ENCODE measurements at places on chromosomes 7 and 10. TPM values are rescaled to one million over a fixed set of nuclear protein-coding genes. Genes with fewer than 3 reads are reported as not detected.

Gene FXYD4
- polyA plus RNA-seq = 0.65 TPM

- DNase-seq = peak; percentile 83
Observed at GRCh38 chr10:95792874-95793285, 36.9 kb downstream of the ENTPD1 start.

Gene TEX36
- not detected for polyA plus RNA-seq

Gene BMS1
- polyA plus RNA-seq = 6.7 TPM

DNA sequence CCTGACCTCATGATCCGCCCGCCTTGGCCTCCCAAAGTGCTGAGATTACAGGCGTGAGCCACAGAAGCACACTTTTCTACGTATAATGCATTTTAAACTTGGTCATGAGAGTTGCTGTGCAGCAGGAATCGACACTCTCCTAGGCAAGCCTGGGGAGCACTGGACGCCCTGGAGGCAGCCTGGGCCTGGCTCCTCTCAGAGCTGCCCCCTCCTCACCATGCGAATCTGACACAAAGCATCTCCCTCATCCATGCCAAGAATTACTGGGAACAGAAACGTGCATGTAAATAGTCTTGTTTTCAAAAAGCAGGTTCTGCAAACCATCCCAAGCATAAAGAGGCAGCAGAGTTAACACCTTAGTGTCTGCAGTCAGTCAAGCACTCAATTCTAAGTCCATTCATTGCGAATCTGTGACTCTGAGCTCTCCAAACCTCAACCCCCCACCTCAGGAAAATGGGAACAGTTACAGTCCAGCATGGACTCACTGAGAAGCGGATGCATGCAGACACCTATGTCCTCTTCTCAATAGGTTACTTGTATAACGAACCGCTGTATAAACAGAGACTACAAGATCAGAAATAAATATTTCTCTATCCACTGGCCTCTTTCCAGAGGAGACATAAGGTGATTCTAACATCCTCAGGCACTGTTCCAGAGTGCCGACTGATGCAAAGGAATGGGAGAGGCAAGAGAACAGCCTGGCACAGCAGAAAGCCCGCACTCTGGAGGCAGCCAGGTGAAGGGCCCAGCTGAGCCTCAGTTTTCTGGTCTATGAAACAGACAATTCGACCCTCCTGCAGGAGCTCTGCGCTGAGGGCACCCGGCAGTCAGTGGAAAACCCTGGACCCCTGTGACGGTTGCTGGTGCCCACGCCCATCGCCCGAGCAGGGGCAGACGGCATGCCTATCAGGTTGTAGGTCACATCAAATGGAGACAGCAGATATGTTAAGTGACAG, 68.9 kb downstream of the MAD1L1 start:
- DNase-seq = no peak

Gene TEX47
- polyA plus RNA-seq = not detected

GRCh38 chr10:116848032-116848943, 1.0 kb upstream of the ENO4 start:
- DNase-seq = no peak

GRCh38 chr7:101113836-101114235, 13.1 kb upstream of the SERPINE1 start:
- no peak for DNase-seq

- no peak for DNase-seq
Observed at GRCh38 chr10:68175949-68176348, 56.0 kb downstream of the ATOH7 start.

Gene PTN
- polyA plus RNA-seq = 4.2 TPM

Gene EBLN1
- polyA plus RNA-seq = not detected

Gene UROS
- polyA plus RNA-seq = 44.7 TPM

Gene NEUROD6
- polyA plus RNA-seq = not detected

- no peak for DNase-seq
Observed at GRCh38 chr10:48227213-48227612, 47.3 kb downstream of the FRMPD2 start.

GRCh38 chr7:30660331-30661255, 21.7 kb downstream of the CRHR2 start:
- no peak for DNase-seq

DNA sequence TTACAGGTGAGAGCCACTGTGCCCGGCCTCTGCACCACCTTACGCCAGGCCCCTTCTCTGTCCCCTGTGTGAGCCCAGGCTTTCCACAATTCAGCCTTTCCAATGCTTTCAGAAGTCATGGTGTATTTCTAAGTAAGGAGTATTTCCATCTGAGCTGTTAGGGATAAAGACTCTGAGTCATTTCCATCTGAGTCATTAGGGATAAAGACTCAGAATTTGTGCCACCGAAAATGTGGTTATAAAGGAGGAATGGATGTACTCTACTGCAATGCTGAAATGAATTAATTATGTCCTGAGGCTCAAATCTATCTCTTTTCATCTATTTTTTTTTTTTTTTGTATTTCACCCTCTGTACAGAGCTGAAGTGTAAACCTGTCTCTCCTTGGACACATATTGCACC, 84.0 kb downstream of the GATA3 start:
- DNase-seq = no peak

Gene GPR158
- 0.02 TPM for polyA plus RNA-seq

DNA sequence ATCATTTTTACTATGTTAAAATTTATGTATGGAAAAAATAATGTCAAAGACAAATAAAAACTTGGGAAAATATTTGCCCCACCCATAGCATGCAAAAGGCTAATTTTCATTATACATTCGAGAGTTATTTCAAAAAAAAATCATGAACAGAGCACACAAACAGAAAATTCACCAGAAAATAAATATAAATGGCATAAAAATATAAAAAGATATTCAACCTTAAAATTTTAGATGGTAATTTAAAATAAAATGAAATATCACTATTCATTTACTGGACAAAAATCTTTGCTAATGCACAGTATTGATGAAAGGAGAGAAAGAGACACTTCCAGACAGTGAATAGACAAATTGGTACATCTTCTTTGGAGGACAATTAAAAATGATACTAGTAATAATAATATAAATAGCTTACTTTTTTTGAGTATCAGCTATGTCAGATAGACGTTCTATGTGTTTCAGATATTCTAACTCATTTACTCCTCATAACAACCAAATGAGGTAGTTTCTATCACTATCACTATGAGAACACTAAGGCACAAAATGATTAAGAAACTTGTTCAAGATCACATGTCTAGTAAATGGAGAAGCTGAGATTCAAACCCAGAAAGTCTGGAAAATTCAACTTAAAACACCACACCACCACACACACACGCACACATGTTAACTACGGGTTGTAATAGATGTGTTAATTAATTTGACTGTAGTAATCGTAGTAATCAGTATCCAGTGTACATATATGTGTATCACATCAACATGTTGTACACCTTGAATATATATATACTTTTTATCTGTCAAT, 63.0 kb downstream of the CCDC71L start:
- DNase-seq = no peak

DNA sequence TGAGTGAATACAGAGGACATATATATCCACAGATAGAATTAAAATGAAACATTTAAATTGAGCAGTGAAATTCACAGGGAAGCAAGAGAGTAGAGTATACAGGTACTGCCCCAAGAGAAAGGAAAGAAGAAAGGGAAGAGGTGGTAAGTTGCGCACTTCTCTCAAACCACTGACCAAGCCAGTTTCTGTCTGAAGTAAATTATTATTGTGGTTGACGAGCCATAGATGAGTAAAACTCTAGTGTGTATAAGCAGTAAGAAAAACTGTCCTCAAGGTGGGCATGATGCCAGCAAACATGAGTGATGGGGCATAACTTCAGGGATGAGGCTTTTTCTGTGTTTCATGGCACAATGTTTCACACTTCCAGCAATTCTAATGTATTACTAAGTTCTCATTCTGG, 4.4 kb upstream of the BET1 start:
- no peak for DNase-seq

Gene OR2A1
- polyA plus RNA-seq = 0.23 TPM

Measured in lung (tissue), 17 donors.